Activated CD8-positive, alpha-beta memory T cell treated with anti-CD3 and anti-CD28 coated beads for 24 hours (primary cell): ENCODE measurements at places on chromosomes 13 and 19.

DNA sequence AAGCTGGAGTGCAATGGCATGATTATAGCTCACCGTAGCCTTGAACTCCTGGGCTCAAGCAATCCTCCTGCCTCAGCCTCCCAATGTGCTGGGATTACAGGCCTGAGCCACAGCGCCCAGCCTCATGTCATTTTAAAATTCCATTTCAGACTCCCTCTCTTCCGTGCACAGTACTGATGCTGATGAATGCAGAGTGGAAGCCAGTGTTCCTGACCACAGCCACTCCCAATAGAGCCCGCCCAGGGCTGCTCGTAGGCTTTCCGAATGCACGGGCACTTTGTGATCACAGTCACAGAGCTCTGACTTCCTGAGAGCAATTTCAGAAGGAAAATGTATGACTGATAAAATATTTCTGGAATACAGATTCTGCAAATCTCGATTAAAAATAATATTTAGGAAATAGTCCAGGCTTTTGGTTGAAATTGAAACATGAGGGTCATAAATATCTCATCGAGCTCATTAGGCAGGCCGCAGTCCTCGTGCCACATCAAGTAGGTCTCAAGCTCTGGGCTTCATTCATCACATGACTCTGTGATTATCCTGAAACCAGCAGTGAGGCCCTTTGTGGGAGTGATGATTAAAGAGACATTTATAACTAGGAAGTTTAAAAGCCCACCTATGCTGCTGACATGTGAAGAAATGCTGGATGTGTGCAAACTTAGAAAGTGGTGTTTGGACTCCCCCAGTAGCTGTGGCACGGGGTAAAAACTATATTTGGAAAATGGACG is 38.9 kb upstream of the AMER2 start:
- DNase-seq, result no peak

- DNase-seq, result no peak
Measured at GRCh38 chr19:45172611-45173208, 5.3 kb downstream of the TRAPPC6A start.

DNA sequence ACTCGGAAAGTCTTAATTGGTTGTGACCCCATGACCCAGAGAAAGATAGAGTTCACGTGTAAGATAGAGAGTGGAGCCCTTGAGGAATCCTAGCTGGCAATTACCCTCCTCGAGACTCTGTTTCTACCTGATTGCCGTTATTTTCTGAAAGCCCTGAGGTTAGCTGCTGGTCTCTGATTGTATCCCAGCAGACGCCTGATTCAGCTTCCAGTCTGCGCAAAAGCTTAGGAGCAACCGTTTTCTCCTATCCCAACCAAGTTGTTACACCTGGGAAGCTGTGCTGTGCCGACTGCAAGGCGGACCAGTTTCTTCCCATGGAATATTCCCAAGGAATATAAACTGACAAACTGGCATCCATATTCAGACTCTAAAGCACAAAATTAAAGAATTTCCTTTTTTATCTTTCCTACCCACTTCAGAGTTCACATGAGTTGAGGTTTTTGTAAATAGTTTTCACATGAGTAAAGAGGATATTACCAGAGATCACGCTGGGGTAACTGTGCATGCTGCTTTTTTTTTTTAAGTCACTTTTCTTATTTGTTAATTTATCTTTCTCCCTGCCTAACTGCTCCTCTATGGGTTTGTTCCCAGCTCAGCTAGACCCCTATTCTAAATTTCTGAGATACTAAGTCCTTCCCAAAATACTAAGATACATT is 1.5 kb upstream of the TRPC4 start:
- DNase-seq, result no peak

DNA sequence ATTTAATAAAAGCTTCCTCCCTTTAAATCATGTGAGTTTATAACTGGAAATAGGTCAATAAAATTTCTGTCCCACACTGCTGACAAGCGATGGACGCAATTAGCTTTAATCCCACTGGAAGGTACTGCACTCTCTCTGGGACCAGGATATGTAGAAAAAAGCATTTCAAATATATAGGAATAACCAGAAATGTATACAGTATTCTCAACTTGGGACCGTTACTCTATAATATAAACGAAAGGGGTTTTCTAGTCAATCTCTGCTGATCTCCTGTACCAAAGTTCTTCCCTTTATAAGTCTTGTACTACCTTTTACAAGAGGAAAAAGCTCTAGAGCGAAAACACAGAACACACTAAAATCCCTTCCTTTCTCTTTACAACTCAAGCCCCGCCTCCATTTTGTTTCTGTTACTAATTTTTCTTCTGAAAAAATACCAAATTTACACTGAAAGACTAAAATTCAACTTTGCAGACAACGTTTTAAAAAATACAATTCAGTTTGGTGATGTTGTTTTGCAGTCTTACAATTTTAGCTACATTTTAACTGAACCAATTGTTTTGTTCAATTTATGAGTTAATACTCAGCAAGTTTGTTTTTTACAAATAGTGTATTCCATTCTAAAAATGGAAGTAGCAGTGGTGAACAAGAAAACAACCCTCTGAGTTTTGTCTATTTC is 1.7 kb upstream of the USPL1 start:
- DNase-seq, result no peak
